ENCODE measurements at places on chromosomes 16 and 17. TPM values are rescaled to one million over a fixed set of nuclear protein-coding genes. Genes with fewer than 3 reads are reported as not detected.

LAT gene
- total RNA-seq: 1.1 TPM

IL17C gene
- total RNA-seq: not detected

TSNAXIP1 gene
- total RNA-seq: 1.8 TPM

MFSD11 gene
- 40.5 TPM for total RNA-seq

CHRNE gene
- 4.9 TPM for total RNA-seq

OR4D1 gene
- not detected for total RNA-seq

RCVRN gene
- not detected for total RNA-seq

WFDC1 gene
- total RNA-seq: not detected

ABCA9 gene
- 122 TPM for total RNA-seq

CCDC144A gene
- 13.7 TPM for total RNA-seq

CCL4 gene
- not detected for total RNA-seq

CHP2 gene
- not detected for total RNA-seq

GFAP gene
- not detected for total RNA-seq

FNDC8 gene
- total RNA-seq: not detected

PRKCB gene
- total RNA-seq: 0.16 TPM

AANAT gene
- not detected for total RNA-seq

CHST4 gene
- total RNA-seq: not detected

HOXB6 gene
- 0.63 TPM for total RNA-seq

SOX9 gene
- total RNA-seq: 2.1 TPM

TBC1D3I gene
- total RNA-seq: 0.09 TPM

ALOX15 gene
- not detected for total RNA-seq

DNAAF1 gene
- not detected for total RNA-seq

CDRT15L2 gene
- not detected for total RNA-seq

LITAFD gene
- not detected for total RNA-seq

KRTAP4-3 gene
- not detected for total RNA-seq

UTS2R gene
- not detected for total RNA-seq

OR3A3 gene
- not detected for total RNA-seq

SPIRE2 gene
- 7.1 TPM for total RNA-seq

PRSS27 gene
- 1.3 TPM for total RNA-seq

NLK gene
- 7.1 TPM for total RNA-seq

ZNF423 gene
- 13.5 TPM for total RNA-seq

GCGR gene
- not detected for total RNA-seq

CHAD gene
- not detected for total RNA-seq

RAB37 gene
- total RNA-seq: 0.09 TPM

SYNGR3 gene
- total RNA-seq: 1.4 TPM

HSD17B1 gene
- total RNA-seq: 4.7 TPM

PSMB3 gene
- total RNA-seq: 293 TPM

KRT28 gene
- not detected for total RNA-seq

LASP1 gene
- 65.6 TPM for total RNA-seq

MPV17L gene
- total RNA-seq: 1.1 TPM

GJC1 gene
- 21.1 TPM for total RNA-seq

ITGB3 gene
- 22.0 TPM for total RNA-seq

CD79B gene
- total RNA-seq: not detected

CD19 gene
- not detected for total RNA-seq

ZPBP2 gene
- total RNA-seq: not detected

STX1B gene
- 2.3 TPM for total RNA-seq

LRRC46 gene
- not detected for total RNA-seq

GAS2L2 gene
- total RNA-seq: not detected

TOM1L1 gene
- total RNA-seq: 3.8 TPM

TMEM204 gene
- total RNA-seq: 5.0 TPM

TP53TG3 gene
- total RNA-seq: not detected
